ENCODE measurements at places on chromosomes 6 and 20.

DNA sequence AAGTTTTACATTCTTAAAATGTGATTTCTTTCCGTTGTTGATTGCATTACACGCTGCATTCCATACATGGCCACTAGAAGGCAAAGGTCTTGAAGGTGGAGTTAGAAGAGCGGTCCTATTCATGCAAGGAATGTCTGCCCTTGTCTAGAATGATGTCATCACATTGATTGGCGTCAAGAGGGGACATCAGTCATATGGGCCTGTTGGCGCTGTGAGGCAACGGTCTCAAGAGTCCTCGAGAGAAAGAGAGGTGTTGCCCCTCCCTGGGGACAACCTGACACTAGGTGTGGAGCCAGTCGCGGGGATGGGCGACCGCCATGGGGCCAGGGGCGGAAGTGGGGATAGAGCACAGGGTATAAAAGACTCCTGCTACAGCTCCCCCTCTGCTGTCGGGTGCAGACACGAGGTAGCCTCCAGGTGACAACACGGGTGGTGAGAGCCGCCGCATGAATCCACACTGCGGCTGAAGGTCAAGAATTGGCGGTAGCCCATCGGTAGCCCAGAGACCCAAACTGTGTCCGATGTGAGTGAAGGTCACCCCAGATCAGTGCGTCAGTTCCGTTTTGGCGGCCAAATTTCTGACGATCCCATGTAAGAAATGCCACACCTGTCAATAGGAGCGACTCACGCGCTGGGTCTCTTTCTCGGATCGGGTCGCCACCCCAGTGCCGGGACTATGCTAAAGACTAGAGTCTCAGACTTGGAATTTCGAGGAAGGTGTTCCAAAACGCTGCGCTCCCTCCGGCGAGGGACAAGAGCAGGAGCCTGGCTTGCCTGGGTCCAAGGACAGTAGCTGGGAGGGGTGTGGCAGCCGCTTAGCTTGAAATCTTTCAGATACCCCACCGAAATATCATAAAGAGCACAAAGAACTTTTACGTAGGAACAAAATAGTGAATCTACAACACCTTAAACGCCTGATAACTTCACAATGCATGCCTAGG, 93.2 kb upstream of the ZNF184 start:
- no peak for DNase-seq

DNA sequence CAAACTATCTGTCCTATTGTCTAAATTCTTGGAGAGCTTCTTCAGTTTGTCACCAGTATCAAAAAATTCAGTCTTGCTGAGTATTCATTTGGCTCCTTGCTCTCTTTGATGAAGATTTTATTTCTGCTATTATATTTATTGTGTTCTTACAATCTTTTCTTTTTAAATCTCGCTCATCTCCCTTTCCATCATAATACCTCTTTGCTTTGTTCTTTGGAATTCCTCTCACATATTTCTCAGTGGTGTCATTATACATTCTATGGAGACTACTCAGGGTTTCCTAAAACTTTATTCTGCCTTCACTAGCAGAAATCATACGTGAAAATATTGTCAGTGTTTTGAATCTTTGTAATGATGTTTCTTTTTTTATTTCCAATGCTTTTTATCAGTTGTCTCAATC, 445.2 kb upstream of the ID4 start:
- no peak for DNase-seq

DNA sequence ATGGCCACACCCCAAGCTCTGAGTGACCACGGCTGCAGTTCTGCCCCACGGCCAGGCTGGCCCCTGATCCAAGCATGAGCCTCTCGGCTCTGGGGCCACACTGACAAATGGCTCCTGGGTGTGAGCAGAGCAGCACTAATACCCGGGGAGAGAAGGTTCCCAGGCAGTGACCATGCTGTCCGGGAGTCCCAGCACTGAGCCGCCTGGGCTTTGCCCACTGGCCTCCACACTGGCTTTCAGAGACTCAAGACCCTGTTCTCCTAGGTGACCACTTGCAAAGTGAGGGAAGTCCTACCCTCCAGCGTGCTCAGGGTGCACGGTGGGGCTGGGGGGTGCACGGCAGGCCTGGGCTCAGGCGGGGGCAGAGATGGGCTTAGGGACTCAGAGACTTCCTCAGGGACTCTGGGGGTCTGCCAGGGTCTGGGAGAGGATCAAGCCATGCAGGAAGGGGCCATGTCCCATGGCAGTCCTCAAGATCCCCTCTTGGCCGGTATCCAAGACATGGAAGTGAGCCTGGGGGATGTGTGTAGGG, 220.2 kb upstream of the RNF24 start:
- DNase-seq, result no peak

DNA sequence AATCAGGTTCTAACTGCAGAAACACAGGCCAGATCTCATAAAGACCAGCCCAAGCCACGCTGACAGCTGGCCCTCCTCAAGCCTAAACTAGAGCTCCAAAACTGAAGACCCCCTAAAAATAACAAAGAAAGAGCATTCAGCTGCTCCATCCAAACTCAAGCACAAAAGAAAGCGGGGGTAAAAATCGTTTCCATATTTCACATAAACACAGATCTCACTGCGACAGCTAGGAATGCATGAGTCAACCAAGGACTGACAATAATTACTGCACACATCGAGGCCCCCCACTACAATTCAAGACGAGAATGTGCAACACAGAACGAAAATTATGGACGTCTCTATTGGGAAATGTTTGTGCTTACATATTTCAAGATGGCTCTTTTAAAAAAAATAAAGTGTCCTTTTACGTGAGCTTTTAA, 31.1 kb downstream of the CNKSR3 start:
- DNase-seq, result no peak

All from CD4-positive, alpha-beta T cell treated with Interleukin-4 for 1 hour (primary cell).